ENCODE measurements at places on chromosomes 2 and 18. TPM values are rescaled to one million over a fixed set of nuclear protein-coding genes. Genes with fewer than 3 reads are reported as not detected.

DNA sequence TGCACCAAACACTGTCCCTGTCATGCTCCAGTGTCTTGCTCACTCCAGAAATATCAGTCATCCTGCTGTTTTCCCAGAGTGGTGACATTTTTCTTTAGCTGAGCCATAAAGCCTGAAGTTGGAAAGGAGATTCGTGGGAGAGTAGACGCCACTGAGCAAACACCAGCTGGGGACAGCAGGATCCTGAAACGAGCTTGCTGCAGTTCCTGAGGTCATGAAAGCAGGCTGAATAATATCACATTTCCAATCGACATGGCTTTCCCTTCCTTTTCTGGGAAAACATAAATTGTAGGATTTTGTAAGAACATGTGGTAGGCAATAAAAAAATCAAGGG, 276.4 kb downstream of the CDCA7 start:
- no peaks in the 10 kb centered on the region for H3K4me1 ChIP-seq
- no peaks in the 10 kb centered on the region for H3K36me3 ChIP-seq
- H3K27me3 ChIP-seq = no peaks in the 10 kb centered on the region
- no peak for DNase-seq
- H3K27ac ChIP-seq = no peak overlapping the region
- H3K4me3 ChIP-seq = no peak overlapping the region

DNA sequence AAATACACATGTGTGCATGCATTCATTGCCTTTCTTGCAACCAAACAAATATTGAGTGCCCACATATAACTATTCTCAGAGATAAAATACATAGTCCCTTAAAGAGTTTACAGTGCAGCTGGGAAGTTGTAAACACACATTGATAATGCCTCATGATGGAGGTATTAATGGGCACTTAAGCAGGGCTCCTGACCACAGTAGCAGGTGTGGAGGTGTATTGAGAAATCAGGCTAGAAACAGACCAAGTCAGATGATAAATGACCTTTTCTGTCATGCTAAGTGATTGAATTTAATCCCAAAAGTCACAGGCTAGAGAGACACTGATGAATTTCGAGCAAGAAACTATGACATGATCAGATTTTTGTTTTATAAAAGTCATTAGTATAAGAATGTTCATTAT, 157.7 kb downstream of the ZNF385B start:
- no peak overlapping the region for H3K27ac ChIP-seq
- no peaks in the 10 kb centered on the region for H3K4me1 ChIP-seq
- H3K4me3 ChIP-seq = no peak overlapping the region
- H3K27me3 ChIP-seq = no peaks in the 10 kb centered on the region
- H3K36me3 ChIP-seq = no peaks in the 10 kb centered on the region

GRCh38 chr2:167581961-167582574, 665.3 kb downstream of the STK39 start:
- no peaks in the 10 kb centered on the region for H3K4me1 ChIP-seq
- H3K4me3 ChIP-seq = no peak overlapping the region
- DNase-seq = no peak
- H3K27ac ChIP-seq = no peak overlapping the region
- no peaks in the 10 kb centered on the region for H3K27me3 ChIP-seq

DNA sequence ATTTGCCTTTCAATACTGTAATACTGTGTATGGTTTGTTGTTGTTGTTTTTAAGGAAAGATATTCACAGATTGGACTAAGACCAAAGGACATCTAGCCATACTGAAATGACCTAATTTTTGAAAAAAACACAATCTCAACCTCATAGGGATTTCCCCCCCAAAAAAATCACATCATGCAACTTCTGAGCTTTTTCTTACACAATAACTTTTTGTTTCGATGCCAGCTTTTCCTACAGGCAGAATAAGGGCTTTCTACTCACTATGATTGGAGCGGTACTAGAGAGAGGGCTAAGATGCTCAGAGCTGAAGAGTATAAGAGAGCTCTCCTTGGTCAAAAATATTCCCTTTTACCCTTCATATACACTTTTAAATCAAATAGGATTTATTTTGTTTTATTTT, 32.4 kb upstream of the SLC3A1 start:
- H3K4me3 ChIP-seq = no peak overlapping the region
- H3K36me3 ChIP-seq = no peaks in the 10 kb centered on the region
- no peaks in the 10 kb centered on the region for H3K27me3 ChIP-seq
- no peak overlapping the region for H3K27ac ChIP-seq

Gene CMPK2
- 12.0 TPM for total RNA-seq

Gene FLACC1
- total RNA-seq = 2.2 TPM

Gene IL36A
- total RNA-seq = not detected

Gene ALLC
- total RNA-seq = not detected
